Stimulated activated CD4-positive, alpha-beta T cell treated with anti-CD3 and anti-CD28 coated beads, TNF-alpha, amount 100 ng/mL, for 24 hours (primary cell): ENCODE measurements at places on chromosomes 6 and 20.

GRCh38 chr6:41850861-41851260 lies 44.3 kb downstream of the USP49 start:
- DNase-seq = no peak

GRCh38 chr6:154476494-154476893 lies 34.0 kb downstream of the CNKSR3 start:
- DNase-seq = no peak

DNA sequence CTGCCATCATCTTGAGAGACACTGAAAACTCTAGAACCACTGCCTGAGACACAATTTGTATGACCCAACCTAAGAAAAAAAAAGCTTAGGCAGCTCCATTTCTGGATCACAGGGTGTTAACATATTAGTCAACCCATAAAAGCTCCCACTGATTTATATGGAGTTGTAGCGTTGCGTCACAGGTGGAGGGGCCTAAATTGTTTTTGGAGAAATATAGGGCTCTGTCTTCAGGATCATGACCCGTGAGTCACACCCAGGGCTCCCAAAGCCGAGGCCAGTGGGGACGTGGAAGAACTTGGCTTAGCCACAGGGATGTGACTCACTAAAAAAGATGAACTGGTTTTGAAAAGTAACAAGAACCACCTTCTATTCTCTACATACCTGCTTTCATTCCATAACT lies 116.5 kb upstream of the BMP2 start:
- no peak for DNase-seq

- DNase-seq = no peak
Measured at GRCh38 chr6:28225056-28225834, at the start of gene ZSCAN9. ZSCAN9 (plus strand) TSS chr6:28225275; CDS start chr6:28227085, 1,810 bp downstream.
